T-helper 2 cell treated with Interferon-gamma antibody and Interleukin-4, amounts not matched to agents 100 ng/mL and 5 ng/mL, for 36 hours (primary cell): ENCODE measurements at places on chromosomes 5 and 9. TPM values are rescaled to one million over a fixed set of nuclear protein-coding genes. Genes with fewer than 3 reads are reported as not detected.

The GAS1 gene
- 0.30 and 0.39 TPM in 2 replicates for total RNA-seq

The ERAP2 gene
- 129 and 135 TPM in 2 replicates for total RNA-seq

The SPATA31C1 gene
- not detected in 2 replicates for total RNA-seq

The STC2 gene
- total RNA-seq = 9.5 and 10.5 TPM in 2 replicates

The FSD1L gene
- 5.2 and 6.2 TPM in 2 replicates for total RNA-seq

The AMBP gene
- total RNA-seq = not detected in 2 replicates

The PLAA gene
- 37.9 TPM in 2 replicates for total RNA-seq

The CA9 gene
- total RNA-seq = 0.27 and 0.30 TPM in 2 replicates

The FOXD4L3 gene
- 0.16 TPM in 1 of 2 replicates, not detected in the other for total RNA-seq

The CENPK gene
- total RNA-seq = 87.3 and 90.2 TPM in 2 replicates

The TXNDC8 gene
- not detected in 2 replicates for total RNA-seq

The C5orf58 gene
- total RNA-seq = not detected in 2 replicates

The GRXCR2 gene
- total RNA-seq = not detected in 2 replicates

The SERF1A gene
- total RNA-seq = 3.0 and 5.0 TPM in 2 replicates

The DOCK8 gene
- 274 and 280 TPM in 2 replicates for total RNA-seq

The ENC1 gene
- 0.89 and 1.00 TPM in 2 replicates for total RNA-seq

The PAPPA gene
- total RNA-seq = not detected in 2 replicates

The CARTPT gene
- total RNA-seq = not detected in 2 replicates

The SLC6A3 gene
- 0.39 and 0.41 TPM in 2 replicates for total RNA-seq

The GLRA1 gene
- not detected in 2 replicates for total RNA-seq

The ADCY2 gene
- total RNA-seq = not detected in 2 replicates

The EQTN gene
- total RNA-seq = not detected in 2 replicates

The PFN3 gene
- not detected in 2 replicates for total RNA-seq

The HSDL2 gene
- total RNA-seq = 20.2 and 23.1 TPM in 2 replicates

The CDK5RAP2 gene
- total RNA-seq = 87.1 and 91.6 TPM in 2 replicates

The DMRTA1 gene
- not detected in 2 replicates for total RNA-seq

The SPAAR gene
- total RNA-seq = not detected in 2 replicates

The RASEF gene
- total RNA-seq = not detected in 2 replicates

The IFNA6 gene
- total RNA-seq = not detected in 2 replicates

The TMEM171 gene
- total RNA-seq = not detected in 2 replicates

The UCK1 gene
- 28.6 and 30.1 TPM in 2 replicates for total RNA-seq

The GADD45G gene
- total RNA-seq = 8.8 and 10.9 TPM in 2 replicates

The TRAF1 gene
- total RNA-seq = 78.8 and 82.3 TPM in 2 replicates

The RGP1 gene
- 22.8 and 23.3 TPM in 2 replicates for total RNA-seq

The LIFR gene
- total RNA-seq = not detected in 2 replicates
